ENCODE measurements at places on chromosomes 12 and 14. TPM values are rescaled to one million over a fixed set of nuclear protein-coding genes. Genes with fewer than 3 reads are reported as not detected.

DNA sequence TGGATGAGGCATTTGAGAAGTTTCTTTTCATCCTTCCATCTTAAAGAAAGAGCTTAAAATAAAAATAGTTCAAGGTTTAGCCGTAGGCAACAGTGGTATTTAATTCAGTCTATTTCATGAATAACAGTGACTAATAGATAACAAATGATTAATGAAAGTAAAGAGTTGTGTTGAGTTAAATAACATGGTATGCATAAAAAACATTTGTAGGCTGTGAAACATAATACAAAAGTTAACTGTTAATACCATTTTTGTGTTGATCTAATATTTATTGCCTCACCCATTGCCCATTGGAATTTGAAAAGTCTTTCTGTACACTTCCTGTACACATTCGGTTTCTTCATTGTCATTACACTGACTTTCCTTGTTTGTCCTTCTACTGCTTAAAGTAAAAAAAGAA is 108.6 kb upstream of the PDE3A start:
- no peak for DNase-seq

GRCh38 chr14:102893452-102893851 is 29.0 kb upstream of the AMN start:
- DNase-seq, result peak; percentile 5

- peak; percentile 34 for DNase-seq
Measured at GRCh38 chr12:126874427-126875026, 1392.4 kb upstream of the TMEM132C start.

- DNase-seq, result no peak
Measured at GRCh38 chr12:120316798-120317223, 10.8 kb downstream of the PLA2G1B start.

DNA sequence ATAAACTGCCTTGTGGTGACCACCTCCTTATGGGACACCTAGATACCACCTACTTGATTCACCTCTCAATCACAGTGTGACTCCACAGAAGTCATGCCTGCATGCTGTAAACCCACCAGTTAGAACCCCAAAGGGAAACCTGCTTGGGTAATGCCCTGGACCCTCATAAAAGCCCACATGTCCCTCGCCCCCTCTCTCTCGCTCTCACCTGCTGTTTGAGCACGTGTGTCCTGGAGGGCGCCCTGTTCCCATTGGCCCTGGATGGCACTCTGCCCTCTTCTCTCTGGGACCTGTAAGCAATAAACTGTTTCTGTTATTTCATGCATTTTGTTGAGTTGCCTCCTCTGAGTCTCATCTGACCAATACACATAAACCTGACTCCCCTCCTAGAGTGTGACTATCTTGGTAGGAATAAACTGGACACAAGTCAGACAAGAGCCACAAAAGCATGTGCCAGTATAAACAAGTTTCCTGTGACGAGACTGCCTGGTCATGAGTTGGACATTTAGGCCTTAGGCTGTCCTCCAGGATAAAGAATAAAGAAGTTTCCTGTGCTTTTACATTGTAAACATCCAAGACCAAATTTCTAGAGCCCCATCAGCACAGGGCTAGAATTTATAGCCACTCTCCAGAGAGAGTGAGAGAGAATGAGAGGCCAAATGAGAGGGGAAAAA is 8.6 kb downstream of the IFI27L2 start:
- peak; percentile 7 for DNase-seq

INHBE gene
- 0.95 TPM for polyA plus RNA-seq

Data from left kidney (tissue), 8 donors.